Stimulated activated CD8-positive, alpha-beta memory T cell treated with anti-CD3 and anti-CD28 coated beads, Interleukin-4, amount 100 ng/mL, for 48 hours (primary cell): ENCODE measurements at places on chromosomes 7 and 10.
A peak's percentile ranks its signal among the peaks of the same experiment; 100 is the strongest.

- peak; percentile 37 for DNase-seq
These were observed 96.4 kb downstream of the CCSER2 start for GRCh38 chr10:84424731-84425167.

DNA sequence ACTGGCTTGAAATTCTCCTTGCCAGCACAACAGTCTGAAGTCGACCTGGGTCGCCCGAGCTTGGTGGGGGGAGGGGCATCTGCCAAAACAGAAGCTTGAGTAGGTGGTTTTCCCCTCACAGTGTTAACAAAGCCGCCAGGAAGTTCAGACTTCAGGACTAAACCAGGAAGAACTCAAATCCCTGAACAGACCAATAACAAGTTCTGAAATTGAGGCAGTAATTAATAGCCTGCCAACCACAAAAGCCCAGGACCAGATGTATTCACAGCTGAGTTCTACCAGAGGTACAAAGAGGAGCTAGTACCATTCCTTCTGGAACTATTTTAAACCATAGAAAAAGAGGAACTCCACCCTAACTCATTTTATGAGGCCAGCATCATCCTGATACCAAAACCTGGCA lies 45.3 kb downstream of the LRRC72 start:
- DNase-seq, result no peak

DNA sequence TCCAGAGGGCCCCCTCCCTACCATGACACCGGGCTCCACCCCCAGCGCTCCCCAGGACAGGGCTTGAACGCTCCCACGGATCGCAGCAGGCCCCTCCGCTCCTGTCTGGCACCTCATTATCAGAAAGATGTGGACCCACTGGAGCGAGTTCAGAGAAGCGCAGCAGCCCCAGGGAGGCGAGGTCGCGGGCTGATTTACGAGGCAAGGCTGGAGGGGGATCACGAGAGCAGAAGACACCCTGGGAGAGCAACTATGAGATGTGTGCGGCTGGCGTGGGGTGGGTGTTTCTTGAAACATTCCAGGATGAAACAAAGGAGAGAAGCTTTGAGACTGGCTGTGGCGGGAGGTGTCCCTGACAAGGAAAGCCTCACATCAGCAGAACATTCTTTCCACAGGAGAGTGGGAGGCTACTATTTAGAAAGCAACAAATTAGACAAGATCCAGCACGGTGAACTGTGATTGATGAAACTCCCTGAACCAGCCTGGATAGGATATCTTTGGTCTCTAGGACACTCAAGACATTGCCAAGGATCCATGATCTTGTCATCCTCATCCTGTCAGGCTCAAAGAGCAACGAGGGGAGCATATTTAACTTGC lies 66.0 kb downstream of the JCAD start:
- DNase-seq, result no peak

GRCh38 chr10:21473135-21473534 lies 52.3 kb downstream of the SKIDA1 start:
- no peak for DNase-seq

DNA sequence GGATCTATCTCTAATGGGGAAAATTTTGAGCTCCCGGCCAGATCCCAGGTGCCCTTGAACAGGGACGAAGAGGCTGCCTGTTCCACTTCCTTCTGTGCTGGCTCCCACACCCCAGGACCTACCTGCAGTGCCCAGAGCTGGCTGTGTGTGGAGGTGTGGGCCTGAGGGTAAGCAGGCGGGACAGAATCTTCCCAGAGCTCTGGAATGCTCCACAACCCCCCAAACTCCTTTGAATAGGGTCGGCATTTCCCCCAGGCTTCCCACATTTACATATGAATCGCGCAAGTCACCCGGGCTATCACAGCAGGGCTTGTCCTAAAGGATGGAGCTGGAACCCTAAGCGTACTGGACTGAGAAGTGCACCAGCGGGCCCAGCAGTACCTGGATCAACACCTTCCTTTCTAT lies 95.9 kb downstream of the DNMBP start:
- no peak for DNase-seq

GRCh38 chr7:43768887-43769272 lies 10.4 kb downstream of the BLVRA start:
- peak; percentile 31 for DNase-seq

- DNase-seq, result no peak
These were observed 136.7 kb downstream of the PLPP4 start for GRCh38 chr10:120593693-120594092.

- no peak for DNase-seq
These were observed 93.8 kb downstream of the INPP5A start for GRCh38 chr10:132631338-132631735.

GRCh38 chr10:99345350-99345749 lies 16.2 kb downstream of the CNNM1 start:
- DNase-seq, result no peak

- peak; percentile 70 for DNase-seq
These were observed 4.8 kb downstream of the ELOVL3 start for GRCh38 chr10:102230861-102231356.

GRCh38 chr7:142711196-142711595 lies 38.1 kb upstream of the PRSS1 start:
- DNase-seq, result no peak

GRCh38 chr10:56142092-56142728 lies 218.8 kb downstream of the ZWINT start:
- DNase-seq, result no peak

GRCh38 chr7:51290702-51291540 lies 25.7 kb downstream of the COBL start:
- no peak for DNase-seq

GRCh38 chr7:24301703-24302102 lies 17.7 kb downstream of the NPY start:
- no peak for DNase-seq

GRCh38 chr7:106273009-106273668 lies 11.6 kb downstream of the NAMPT start:
- no peak for DNase-seq

- DNase-seq, result peak; percentile 43
These were observed 130.8 kb downstream of the SORBS1 start for GRCh38 chr10:95430231-95430951.

GRCh38 chr7:152086513-152086912 lies 61.0 kb downstream of the GALNT11 start:
- no peak for DNase-seq

GRCh38 chr10:50552771-50553535 lies 70.8 kb downstream of the SGMS1 start:
- no peak for DNase-seq

DNA sequence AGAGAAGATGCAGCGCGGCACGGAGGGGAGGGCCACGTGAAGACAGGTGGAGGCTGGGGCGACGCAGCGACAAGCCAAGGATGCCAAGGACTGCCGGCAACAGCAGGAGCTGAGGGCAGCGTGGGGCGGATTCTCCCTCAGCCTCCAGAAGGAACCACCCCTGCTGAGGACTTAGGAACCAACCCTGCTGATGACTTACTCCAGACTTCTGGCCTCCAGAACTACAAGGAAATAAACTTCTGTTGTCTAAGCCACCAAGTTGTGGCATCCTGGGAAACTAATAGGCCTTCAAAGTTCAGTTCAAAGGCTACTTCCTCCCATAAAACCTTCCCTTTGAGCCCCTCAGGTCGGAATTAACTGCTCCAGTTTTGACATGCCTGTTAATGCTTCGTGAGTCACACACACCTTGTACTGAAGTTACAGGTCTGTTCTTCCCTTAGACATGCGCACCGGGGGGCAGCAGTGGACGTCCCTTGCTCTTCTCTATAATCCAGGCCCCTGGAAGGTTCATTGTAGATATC lies 88.4 kb upstream of the RHEB start:
- no peak for DNase-seq

DNA sequence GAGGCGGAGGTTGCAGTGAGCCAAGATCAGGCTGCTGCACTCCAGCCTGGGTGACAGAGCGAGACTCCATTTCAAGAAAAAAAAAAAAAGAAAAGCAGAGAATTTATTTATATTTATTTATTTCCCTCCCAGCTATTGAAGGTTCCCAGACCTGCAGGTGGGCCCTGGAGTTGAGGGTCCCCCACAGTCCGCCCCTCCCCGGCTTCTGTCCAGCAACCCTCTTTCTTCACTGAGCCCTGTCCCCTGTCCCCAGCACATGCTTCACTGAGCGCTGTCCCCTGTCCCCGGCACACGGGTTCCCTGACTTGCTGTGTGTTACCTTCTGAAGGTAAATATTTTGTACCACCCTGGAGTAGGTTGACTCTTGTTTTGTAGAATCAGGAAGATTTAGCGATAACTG lies 301.7 kb upstream of the PITRM1 start:
- no peak for DNase-seq

DNA sequence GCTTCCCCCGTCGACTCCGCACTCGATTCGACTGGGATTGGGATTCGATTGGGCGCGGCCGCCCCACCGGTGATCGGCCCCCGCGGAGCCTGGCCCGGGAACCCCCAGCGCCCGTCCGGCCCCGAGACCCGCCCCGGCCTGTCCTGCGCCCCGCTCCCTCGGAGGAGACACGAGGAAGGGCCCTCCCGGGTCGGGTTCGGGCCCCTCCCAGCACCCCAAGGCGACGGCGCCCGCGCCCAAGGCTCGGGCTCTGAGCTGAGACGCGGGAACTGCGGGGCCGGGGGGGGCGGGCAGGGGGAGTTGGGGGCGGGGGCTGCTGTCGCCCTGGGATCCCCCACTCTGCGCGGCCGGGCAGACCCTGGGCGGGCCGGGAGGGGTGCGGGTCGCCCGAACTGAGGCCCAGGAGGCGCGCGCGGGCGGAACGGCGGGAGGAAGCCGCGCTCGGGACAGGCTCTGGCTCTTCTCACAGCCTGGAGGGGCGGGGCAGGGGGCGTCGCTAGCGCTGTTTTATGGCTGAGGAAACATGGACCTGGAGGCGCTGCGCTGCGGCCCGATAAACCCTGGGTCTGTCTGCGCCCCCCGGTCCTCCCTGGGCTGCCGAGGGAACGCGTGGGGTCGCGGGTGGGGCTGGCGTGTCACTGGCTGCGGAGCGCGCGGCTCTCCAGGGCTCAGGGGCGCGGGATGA lies 1.7 kb upstream of the NKX6-2 start:
- no peak for DNase-seq

GRCh38 chr7:52659178-52659577 lies 376.3 kb upstream of the POM121L12 start:
- no peak for DNase-seq

DNA sequence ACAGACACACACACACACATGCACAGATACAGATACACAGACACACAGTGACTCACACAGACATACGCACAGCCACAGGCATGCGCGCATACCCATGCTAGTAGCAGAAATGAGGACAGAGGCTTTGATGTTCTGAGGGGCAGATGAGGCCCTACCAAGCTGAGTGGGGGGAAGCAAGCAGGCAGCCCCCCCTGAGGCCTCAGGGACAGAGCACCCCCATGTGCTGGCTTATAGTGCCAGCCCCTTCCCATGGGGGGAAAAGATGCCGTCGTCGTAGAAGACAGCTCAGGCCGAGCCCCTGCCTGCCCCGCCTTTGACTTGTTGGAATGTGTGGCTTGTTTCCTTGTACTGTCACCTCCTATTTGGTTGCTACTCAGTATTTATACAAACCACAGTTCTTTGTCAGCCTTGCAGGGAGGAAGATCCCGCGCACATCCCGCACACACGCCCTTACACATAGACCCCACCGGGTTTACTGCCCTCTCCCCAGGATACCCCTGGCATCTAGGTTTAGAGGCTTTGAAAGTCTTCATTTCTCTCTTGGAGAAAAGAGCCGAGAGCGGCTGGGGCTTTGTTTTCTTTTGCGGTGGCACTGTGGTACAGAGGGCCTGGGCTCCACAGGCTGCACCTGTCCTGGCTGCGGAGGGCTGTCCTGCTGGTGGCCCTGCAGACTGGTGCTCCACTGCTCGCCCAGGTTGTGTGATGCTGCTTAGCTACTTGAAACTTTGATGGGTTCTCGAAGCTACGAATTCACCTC lies 112.5 kb downstream of the DOCK1 start:
- no peak for DNase-seq

GRCh38 chr7:127245002-127245401 lies 7.7 kb downstream of the GRM8 start:
- DNase-seq, result no peak

DNA sequence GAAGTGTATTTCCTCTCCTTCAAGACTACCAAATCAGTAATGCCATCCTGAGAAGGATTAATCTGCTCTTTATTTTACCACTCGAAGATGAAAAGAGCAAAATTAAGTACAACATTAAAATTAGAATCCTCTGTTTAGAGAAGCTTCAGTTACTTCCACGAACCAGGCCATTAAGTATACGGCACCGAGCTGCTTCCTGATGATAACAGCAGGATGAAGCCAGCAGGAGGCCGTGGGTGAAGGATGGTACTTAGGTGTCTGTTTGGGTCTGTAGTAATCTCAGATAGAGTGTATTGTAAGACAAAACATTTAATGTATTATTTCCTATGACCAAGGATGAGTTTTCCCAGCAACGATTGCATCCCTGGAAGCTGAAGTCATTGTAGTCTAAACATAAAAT lies 362.8 kb downstream of the SFMBT2 start:
- DNase-seq, result no peak

DNA sequence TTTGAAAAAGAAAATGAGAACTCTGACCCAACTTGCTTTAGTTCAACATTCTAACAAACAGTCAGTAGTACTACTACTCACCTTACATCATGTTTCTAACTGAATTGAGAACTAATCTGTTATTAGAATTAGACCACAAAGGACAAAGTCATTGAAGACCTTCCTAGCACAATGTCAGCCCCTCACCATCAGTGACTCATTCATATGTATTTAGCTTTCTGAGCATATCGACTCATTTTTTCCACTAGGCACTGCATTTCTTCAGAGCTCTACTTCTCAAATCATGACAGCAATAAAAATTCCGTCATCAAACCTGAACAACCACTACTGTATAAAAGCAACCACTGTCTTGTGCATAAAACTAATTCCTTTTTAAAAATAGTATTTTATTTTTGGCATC lies 4.4 kb upstream of the LRRN3 start:
- DNase-seq, result no peak

- DNase-seq, result no peak
These were observed 53.5 kb downstream of the ZNF467 start for GRCh38 chr7:149719912-149720335.

DNA sequence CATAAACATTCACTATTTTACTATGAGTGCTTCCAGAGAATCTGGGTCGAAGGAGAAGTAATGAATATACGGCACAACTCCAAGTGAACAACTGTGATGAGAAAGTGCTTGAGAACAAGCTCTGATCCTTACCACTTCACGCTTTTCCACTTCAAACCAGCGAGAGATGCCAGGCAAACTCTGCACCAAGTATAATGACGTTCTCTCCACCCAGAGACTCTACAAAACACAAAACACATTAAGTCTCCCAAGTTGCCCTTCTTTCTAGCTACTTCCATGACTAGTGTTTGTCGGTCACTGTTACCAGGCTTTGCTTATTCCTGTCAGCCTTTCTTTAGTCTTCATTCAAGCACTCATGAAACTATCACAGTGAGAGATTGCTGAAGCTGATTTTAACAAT lies 193.1 kb upstream of the IMMP2L start:
- no peak for DNase-seq

DNA sequence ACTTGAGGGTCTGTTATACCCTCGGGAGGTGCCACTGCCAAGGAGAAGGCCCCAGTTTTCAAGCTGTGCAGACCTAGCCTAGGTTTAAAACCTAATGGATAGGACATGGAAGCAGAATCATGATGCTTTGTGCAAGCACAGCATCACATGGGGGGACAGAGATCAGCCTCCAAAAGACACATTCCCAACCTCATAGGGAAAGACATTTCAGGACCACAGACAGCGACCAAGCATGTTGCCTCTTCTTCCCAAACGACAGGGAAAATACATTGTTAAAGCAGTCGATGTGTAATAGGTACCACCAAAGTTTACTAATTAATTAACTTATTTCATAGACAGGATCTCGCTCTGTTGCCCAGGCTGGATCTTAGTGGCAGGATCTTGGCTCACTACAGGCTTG lies 573.9 kb downstream of the TCERG1L start:
- DNase-seq, result no peak
